ENCODE measurements at places on chromosomes 5 and 9. TPM values are rescaled to one million over a fixed set of nuclear protein-coding genes. Genes with fewer than 3 reads are reported as not detected.

Gene LURAP1L
- total RNA-seq, result 12.3 TPM

Gene SAXO1
- total RNA-seq, result 0.16 TPM

Gene OR1L1
- total RNA-seq, result not detected

Gene OR1K1
- not detected for total RNA-seq

Gene AHRR
- total RNA-seq, result 0.98 TPM

GRCh38 chr9:137027369-137028262 is at the start of gene ABCA2:
TSS of gene ABCA2 (minus strand) at chr9:137028237. CDS start at chr9:137028140, 97 bp downstream.
- DNase-seq, result no peak

GRCh38 chr5:150143350-150144245 is 12.0 kb downstream of the PDGFRB start:
- peak; percentile 37 for DNase-seq

GRCh38 chr5:19855031-19855430 is 133.0 kb downstream of the CDH18 start:
- DNase-seq, result no peak

- no peak for DNase-seq
Measured at GRCh38 chr5:17316970-17317459, 99.6 kb downstream of the BASP1 start.

- peak; percentile 69 for DNase-seq
Measured at GRCh38 chr5:151770383-151771258, 1.1 kb upstream of the G3BP1 start.

- no peak for DNase-seq
Measured at GRCh38 chr5:33072296-33072695, 361.2 kb downstream of the NPR3 start.

GRCh38 chr5:133775584-133776304 is 163.4 kb upstream of the FSTL4 start:
- no peak for DNase-seq

Measured in breast epithelium (tissue), 4 donors.